ENCODE measurements at places on chromosomes 6 and 20. TPM values are rescaled to one million over a fixed set of nuclear protein-coding genes. Genes with fewer than 3 reads are reported as not detected.

The CGA gene
- total RNA-seq = not detected

The EFCAB8 gene
- not detected for total RNA-seq

The SNX3 gene
- 210 TPM for total RNA-seq

The OLIG3 gene
- total RNA-seq = not detected

The TXLNB gene
- 0.82 TPM for total RNA-seq

The CST4 gene
- not detected for total RNA-seq

The CPXM1 gene
- 7.3 TPM for total RNA-seq

The CABLES2 gene
- total RNA-seq = 2.9 TPM

The ANKRD66 gene
- total RNA-seq = not detected

The GSTA2 gene
- total RNA-seq = not detected

The SPATA25 gene
- 2.0 TPM for total RNA-seq

The TPBG gene
- total RNA-seq = 4.5 TPM

The HLA-DOB gene
- not detected for total RNA-seq

The MPC1 gene
- 69.7 TPM for total RNA-seq

The RAET1L gene
- total RNA-seq = not detected

The THBD gene
- total RNA-seq = 1.2 TPM

The SPEF1 gene
- total RNA-seq = 0.41 TPM

The OOEP gene
- not detected for total RNA-seq

The IL17A gene
- not detected for total RNA-seq

The FILIP1 gene
- total RNA-seq = 2.9 TPM

The SLC22A7 gene
- total RNA-seq = 0.41 TPM

The MCHR2 gene
- 12.6 TPM for total RNA-seq

The TUBB1 gene
- total RNA-seq = 0.41 TPM

The C4A gene
- 10.6 TPM for total RNA-seq

The PLA2G7 gene
- total RNA-seq = 1.6 TPM

The HEY2 gene
- total RNA-seq = 1.2 TPM

The BFSP1 gene
- total RNA-seq = 0.41 TPM

The LY6G5C gene
- total RNA-seq = 5.3 TPM

The TMEM217 gene
- total RNA-seq = 1.2 TPM

The SS18L1 gene
- total RNA-seq = 86.0 TPM

The IRF4 gene
- total RNA-seq = not detected

The RBPJL gene
- not detected for total RNA-seq

The SKIC2 gene
- 30.2 TPM for total RNA-seq

The BTNL2 gene
- not detected for total RNA-seq

The EPB41L2 gene
- total RNA-seq = 30.2 TPM

The PGK2 gene
- total RNA-seq = not detected

The DSP gene
- 6.9 TPM for total RNA-seq

Measured in frontal cortex (tissue), 4 donors.